CD8-positive, alpha-beta memory T cell (primary cell): ENCODE measurements at places on chromosomes 3 and 15.

- DNase-seq: no peak
Observed at GRCh38 chr3:138082992-138083386, 32.4 kb downstream of the DZIP1L start.

GRCh38 chr3:38542401-38543298 lies 46.5 kb downstream of the EXOG start:
- DNase-seq: no peak

DNA sequence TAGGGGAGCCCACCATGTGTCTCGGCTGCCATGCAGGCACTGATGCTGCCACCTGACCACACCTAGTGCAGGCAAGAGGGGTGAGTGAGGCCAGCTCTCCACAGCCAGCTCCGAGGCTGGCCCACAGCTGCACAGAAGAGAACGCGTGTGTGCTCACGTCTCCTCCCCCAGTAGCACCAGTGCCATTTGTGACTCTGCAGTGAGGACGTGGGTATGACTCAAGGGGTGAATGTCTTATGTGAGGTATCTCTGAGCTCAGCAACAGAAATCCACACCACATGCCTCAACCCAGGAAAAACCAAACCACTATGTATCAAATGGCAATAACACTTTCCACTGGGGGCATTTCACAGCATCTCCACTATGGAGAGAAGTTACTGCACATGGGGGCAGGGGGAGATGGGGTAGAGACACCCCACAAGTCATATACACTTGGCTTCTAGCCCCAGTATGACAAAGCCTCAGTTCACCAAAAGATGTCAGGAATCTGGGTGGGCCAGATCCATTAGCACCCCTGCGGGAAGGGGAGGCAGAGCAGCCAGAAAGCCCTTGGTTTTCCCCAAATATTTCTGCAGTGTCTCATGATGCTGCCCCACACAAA lies 87.6 kb downstream of the LRIG1 start:
- no peak for DNase-seq

GRCh38 chr15:32882955-32883354 lies 165.2 kb downstream of the GREM1 start:
- DNase-seq: no peak

DNA sequence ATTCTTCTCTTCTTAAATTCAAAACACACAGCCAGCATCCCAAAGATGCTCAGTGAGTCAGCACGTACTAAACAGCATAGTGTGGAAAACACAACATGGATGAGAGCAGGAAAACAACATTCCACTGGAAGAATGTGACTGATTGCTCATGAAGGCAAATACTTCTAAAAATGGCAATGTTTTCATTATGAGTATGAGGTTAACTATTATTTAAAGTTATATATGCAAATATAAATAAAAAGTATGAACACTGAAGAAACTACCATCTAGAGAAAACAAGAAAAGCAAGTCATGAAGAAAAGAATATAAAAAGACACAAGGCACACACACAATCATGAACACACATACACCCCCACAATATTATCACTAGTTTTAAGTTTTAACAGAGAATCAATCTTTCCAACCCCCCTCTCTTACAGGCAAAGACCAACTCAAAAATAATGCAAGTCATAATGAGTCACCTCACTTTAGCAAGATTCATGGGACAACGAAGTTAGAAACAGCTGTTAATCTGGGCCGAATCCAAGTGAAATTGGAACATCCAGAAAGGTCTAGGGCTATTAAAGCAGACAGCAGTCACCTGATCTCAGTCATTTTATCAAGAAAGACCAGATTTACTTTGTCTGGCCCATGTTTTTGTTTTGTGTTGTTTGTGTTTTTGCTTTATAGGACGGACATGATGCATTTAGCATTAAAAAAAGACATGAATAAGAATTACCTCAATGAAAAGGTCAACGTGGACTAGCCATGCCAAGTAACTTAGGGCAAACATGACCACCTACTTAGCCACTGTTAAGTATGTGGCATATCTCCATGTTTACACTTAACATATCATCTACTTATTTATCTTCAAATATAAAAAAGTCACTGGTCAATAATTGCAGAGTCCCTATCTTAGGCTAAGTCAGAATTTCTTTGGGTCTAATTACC lies 18.1 kb downstream of the GBE1 start:
- no peak for DNase-seq

GRCh38 chr3:69853027-69853426 lies 113.8 kb downstream of the MITF start:
- DNase-seq: no peak

DNA sequence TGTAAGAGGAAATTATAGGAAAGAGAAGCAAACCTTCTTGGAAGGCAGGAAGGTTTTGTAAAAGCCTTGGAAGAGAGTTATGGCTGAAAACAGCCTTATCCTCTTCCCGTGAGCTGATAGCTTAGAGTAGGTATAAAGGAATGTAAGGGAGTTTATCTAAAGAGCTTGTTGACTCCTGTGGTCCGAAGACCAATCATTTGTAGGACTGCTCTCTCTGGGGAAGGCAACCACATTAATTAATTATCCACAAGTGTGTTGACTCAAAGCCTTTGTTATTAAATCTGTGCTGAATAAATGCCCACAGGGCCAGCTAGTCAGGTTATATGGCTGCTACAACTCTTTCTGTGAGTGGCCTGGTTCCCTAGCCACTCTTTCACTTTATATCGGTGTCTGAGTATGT lies 452.1 kb upstream of the RASGRP1 start:
- no peak for DNase-seq

GRCh38 chr15:51634591-51635198 lies 12.1 kb upstream of the DMXL2 start:
- no peak for DNase-seq

GRCh38 chr15:63950911-63951481 lies 95.3 kb downstream of the DAPK2 start:
- no peak for DNase-seq

- peak; percentile 66 for DNase-seq
Observed at GRCh38 chr3:32428092-32429068, 36.7 kb downstream of the CMTM7 start.

- DNase-seq: no peak
Observed at GRCh38 chr3:32891365-32891764, 60.1 kb upstream of the CCR4 start.

GRCh38 chr3:31815631-31816440 lies 165.2 kb downstream of the OSBPL10 start:
- no peak for DNase-seq

- peak; percentile 46 for DNase-seq
Observed at GRCh38 chr3:188439080-188439479, 285.1 kb downstream of the LPP start.

DNA sequence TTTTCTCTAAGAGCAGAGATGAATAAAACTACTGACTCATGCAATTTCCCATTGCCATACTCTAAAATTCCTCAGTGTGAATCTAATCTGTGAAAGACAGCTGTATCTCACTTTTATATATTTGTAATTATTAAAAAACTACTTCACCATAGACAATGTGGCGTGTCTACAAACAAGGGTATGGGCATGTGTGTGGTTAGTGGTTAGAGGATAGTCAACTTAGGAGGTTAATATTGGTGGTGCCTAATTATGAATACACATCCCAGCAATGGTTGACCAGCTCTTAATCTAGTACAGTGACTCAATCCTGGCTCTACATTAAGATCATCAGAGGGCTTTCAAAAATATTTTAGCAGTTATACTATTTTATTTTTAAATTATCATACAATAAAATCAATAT lies 94.5 kb downstream of the GOLIM4 start:
- no peak for DNase-seq

GRCh38 chr3:79461129-79461792 lies 306.5 kb downstream of the ROBO1 start:
- DNase-seq: no peak

- DNase-seq: no peak
Observed at GRCh38 chr15:46229263-46229662, 594.4 kb downstream of the SQOR start.

- no peak for DNase-seq
Observed at GRCh38 chr3:123411340-123412040, 37.4 kb downstream of the ADCY5 start.

DNA sequence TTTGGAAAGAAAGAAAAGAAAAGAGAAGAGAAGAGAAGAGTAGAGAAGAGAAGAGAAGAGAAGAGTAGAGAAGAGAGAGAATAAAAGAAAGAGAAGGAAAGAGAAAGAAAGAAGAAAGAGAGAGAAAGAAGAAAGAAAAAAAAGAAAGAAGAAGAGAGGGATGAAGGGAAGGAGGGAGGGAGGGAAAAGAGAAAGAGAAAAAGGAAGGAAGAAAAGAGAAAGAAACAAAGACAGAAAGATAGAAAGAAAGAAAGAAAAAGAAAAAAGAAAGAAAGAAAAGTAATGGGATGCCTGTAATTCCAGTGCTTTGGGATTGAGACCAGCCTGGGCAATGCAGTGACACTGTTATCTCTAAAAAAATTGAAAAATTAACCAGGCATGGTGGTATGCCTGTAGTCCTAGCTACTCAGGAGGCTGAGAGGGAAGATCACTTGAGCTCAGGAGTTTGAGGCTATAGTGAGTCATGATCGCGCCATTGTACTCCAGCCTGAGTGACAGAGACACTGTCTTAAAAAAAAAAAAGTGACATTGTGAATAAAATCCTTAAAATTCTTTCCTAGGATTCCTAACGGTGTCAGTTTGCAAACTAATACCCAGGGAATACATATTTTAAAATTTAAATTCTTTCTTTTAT lies 1.7 kb downstream of the RASL12 start:
- no peak for DNase-seq

DNA sequence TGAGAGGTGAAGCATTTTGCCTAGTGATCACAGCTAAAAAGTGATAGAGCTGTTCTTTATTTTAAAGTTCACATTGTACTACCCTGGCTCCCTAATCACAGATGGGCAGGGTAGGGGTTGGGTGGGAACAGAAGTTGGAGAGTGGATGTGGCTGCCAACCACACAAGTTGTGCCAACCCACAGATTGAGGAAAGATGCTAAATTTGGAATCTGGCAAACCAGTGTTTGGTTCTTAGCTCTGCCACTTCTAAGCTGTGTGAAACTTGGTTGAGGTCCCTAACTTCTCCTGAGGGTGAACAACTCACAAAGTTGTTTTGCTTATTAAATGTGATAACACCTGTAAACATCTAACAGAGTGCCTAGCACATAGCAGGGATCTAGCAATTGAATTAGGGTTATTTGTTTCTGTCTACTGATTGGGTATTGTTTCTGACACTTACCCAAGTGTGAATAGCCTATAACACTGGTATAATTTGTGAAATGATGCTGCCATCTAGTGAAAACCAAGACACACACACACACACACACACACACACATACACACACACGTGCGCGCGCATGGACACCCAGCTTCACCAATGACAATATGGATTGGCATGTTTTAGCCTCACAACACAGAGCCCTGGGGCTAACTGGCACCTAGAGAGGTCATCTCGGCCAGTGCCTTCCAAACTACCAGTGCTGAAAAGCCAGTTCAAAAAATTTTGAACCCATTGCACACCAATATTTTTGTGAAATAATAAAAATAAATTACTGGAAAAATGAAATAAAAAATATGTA lies 25.3 kb downstream of the ADGRG7 start:
- peak; percentile 3 for DNase-seq

DNA sequence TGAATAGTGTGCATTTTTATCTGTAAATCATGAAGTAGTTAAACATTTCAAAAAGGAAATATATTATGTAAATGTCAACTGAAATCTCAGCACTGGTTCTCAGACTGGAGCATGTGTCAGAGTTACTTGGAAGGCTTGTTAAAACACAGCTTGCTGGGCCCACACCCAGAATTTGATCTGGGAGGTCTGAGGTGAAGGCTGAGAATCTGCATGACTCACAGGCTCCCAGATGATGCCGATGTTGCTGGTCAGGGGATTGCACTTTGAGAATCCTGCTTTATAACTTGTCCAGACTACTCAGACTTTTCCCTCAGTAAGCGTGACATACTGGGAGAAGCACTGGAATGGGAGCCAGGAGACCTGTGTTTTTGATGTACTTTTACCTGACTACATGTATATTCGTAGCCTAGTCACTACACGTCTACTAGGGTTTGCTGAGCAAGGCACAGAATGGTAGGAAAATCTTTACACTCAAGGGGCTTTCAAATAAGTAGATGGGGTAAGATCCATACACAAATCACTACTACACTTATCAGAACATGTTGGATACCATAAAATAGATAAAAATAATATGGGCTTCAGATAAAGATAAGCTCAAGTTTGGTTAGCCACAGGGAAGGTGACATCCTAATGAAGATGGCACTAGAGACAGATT lies 77.1 kb upstream of the MEX3B start:
- no peak for DNase-seq

DNA sequence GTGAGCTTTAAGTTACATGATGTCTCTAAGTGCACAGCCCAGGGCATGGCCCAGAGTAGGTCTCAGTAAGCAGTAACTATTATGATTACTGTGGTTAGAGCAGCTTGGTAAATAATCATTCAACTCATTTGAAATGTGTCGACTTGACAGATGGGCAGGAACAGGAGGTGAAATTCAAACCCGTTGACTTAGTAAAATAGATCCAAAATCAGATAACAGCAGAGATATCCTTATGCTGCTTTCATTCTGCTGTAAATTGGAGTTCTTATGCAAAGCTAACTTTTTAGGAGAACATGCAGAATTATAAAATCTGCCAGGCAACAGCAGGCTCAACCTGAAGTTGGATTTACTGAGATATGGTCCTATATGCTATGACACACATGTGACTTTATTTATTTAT lies 118.7 kb upstream of the KLHL25 start:
- DNase-seq: no peak

- no peak for DNase-seq
Observed at GRCh38 chr3:111967068-111967467, 11.8 kb upstream of the ABHD10 start.

GRCh38 chr3:35336601-35337000 lies 302.7 kb upstream of the ARPP21 start:
- DNase-seq: no peak

DNA sequence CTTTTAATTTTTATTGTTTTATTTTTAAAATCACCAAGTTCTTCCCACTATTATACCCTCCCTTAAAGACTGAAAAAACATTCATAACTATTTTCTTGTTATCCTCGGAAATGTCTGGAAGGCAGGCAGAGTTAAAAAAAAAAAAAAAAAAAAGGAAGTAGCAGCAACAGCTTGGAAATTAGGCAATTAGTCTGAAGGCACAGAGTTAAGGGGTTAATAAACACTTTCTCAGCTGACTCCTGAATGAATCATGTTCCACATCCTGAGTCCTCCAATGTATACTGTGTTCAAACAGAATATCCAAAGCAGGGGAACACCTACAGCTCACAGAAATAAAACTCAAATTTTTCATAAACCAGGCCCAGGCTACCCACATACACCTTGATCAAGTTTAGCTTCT lies 5.8 kb downstream of the HEXA start:
- DNase-seq: no peak

DNA sequence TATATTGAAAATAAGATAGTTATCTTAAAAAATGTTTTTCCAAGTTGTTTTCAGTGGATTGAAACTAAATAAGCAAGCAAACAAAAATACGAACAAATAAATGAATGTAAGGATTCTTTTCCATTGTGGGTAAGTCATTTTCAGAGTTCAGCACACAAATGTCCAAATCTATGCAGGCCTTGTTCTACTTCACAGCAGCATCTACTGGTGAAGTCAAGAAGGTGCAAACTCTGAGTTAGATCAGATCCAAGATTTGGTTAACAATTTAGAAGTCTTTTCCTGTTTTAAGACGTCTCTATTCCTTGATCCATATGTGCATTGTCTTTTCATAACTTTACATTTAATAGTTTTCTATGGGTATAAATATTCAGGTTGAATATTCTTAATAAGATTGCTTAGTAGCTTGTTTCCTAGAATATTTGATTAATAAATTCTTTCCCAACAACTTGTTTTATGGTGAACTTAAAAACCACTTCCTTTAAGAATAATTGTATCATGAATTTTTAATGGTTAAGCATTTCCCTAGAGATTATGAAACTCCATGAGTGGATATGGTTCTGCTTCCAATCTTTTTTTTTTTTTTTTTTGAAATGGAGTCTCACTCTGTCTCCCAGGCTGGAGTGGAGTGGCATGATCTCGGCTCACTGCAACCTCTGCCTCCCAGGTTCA lies 10.5 kb downstream of the PTX3 start:
- no peak for DNase-seq
